ENCODE measurements at places on chromosomes 1 and 21.

- no peak for DNase-seq
Measured at GRCh38 chr1:235575597-235575996, 71.3 kb upstream of the B3GALNT2 start.

- no peak for DNase-seq
Measured at GRCh38 chr1:90708826-90709225, 8.3 kb downstream of the BARHL2 start.

- DNase-seq, result no peak
Measured at GRCh38 chr1:15271196-15271595, 24.2 kb downstream of the FHAD1 start.

GRCh38 chr1:20377516-20378270 is 87.0 kb downstream of the VWA5B1 start:
- DNase-seq, result no peak

- DNase-seq, result no peak
Measured at GRCh38 chr1:27303509-27303908, 18.5 kb upstream of the TMEM222 start.
